ENCODE measurements at places on chromosomes 7 and 10.

DNA sequence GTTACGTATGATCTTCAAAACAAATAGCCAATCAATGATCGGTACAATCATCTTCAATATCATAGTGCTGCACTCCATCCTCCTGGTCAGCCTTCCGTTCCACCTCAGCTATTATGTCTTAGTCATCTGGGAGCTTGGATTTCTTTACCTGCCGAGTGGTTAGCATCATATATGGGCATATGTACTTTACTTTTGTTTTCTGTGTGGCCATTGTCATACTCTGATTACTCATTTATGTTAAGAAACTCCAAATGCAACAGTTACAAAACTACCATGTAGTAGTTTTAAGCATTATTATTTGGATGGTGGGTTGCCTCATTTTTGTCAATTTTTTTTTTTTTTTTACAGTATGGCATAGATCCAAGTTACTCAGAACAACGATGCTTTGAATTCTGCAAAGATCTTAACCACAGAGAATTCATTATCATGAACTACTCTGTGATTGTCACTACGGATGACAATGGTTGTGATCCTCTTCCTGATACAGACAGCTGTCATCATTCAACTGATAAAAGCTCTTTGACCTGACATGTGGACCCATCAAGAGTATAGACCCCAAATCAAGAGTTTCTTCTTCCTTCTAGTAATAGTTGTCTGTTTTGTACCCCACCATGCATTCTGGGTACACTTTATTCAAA, 52.1 kb upstream of the NME8 start:
- no peak for DNase-seq

GRCh38 chr10:125727436-125727835, 7.9 kb downstream of the EDRF1 start:
- no peak for DNase-seq

DNA sequence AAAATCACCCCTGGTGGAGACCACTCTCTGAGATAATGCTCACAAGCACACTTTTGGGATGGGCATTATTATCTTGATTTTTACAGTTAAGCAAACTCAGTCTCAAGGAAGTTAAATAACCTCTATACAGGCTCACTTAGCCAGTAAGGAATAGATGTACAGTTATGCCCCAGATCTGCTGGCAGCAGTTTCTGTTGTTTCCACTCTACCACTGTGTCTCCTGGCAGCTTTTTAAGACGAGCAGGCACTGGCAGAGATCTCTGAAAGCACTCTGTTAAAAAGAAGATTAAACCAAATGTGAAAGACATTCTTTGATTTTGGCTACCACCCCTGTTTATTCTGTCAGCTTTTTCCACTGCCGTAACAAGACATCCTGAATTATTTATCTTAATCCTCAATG, 73.2 kb downstream of the SRI start:
- DNase-seq: no peak

DNA sequence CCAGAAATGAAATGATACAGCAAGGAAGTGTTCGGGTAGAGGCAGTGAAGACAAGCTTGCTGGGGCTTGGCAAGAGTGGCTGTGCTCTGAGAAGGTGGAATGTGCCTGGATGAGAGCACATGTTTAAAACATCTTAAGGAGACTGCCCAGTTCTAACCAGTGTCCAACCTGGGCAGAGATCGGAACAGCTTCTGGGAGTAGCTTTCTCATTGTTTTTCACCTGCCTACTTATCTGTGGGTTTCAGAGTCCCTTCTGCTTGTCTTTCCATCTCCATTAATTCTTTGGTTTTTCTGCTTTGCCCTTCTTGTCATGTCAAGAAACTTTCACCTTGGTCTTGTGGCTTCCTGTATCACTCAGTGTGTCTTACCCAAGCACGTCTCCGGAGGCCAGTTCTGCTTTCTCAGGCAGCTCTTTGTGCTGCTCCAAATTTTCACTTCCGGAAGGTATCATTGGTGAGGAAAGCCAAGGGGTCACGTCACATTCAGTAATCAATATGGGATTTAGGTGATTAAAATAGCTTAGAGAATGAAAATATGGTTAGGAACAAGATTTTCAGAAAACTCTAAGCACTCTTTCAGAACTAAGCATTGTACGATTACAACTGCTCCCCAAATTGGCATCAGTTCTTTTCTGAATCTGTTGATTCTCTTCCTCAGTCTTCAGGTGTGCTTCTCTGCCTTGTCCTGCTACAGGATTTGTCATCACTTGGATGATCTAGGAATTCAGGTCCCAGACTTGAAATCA, 5.5 kb upstream of the LAMB4 start:
- DNase-seq: no peak

DNA sequence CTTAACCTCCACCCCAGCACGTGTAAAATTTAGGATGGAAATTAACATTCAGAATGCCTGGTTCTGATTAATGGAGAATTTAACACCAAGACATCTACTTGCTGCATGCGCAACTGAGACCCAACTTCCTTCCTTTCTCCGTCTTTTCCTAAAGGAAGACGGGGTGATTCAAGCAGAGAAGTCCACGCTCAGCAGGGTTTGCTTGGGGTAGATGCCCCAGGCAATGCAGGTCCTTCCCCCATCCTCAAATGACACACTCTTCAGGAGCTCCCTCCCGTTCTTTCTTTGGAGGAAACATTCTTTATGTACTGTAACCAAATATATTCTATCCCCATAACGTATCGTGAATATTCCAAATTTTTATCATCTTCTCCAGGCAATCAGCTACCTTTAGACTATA, 47.0 kb downstream of the FAM171A1 start:
- DNase-seq: no peak

DNA sequence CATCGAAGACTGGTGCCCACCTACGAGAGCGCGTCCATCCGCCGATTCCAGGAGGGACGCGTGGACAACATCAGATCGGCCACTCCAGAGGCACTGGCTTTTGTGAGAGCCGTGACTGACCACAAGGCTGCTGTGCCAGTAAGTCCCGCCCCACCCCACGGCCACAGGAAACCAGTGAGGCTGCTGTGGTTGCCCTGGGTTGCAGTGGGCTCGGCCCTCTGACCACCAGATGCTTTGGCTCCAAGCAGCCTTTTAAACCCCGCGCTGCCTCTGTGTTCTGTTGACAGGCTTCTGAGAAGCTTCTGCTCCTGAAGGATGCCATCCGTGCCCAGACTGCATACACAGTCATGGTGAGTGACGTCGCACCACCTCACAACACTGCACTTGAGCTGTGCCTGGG, 24.4 kb upstream of the C10orf53 start:
- no peak for DNase-seq

DNA sequence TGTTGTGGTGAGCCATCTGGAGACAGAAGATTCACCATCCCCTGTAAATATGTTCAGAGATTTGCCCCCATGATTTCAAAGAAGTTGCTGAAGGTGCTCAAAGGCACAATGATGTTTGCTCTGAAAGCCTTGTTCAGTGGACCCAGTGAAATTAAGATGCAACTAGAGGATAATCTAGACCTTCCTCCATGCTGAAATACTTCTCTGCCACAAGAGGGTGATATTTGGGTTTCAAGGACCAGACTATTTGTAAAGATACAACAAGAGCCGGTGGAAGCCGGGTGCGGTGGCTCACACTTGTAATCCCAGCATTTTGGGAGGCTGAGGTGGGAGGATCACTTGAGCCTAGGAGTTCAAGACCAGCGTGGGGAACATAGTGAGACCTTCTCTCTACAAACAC, 13.5 kb upstream of the MSRB2 start:
- DNase-seq: no peak

- no peak for DNase-seq
Measured at GRCh38 chr10:35420044-35420443, 83.7 kb downstream of the CCNY start.

GRCh38 chr10:102880256-102880655, 11.0 kb downstream of the AS3MT start:
- DNase-seq: no peak

GRCh38 chr10:102452672-102453340, 1.5 kb upstream of the C10orf95 start:
- no peak for DNase-seq

GRCh38 chr7:131781-132482, 60.4 kb upstream of the FAM20C start:
- DNase-seq: no peak

GRCh38 chr7:28116041-28116440, 64.6 kb downstream of the JAZF1 start:
- DNase-seq: no peak

DNA sequence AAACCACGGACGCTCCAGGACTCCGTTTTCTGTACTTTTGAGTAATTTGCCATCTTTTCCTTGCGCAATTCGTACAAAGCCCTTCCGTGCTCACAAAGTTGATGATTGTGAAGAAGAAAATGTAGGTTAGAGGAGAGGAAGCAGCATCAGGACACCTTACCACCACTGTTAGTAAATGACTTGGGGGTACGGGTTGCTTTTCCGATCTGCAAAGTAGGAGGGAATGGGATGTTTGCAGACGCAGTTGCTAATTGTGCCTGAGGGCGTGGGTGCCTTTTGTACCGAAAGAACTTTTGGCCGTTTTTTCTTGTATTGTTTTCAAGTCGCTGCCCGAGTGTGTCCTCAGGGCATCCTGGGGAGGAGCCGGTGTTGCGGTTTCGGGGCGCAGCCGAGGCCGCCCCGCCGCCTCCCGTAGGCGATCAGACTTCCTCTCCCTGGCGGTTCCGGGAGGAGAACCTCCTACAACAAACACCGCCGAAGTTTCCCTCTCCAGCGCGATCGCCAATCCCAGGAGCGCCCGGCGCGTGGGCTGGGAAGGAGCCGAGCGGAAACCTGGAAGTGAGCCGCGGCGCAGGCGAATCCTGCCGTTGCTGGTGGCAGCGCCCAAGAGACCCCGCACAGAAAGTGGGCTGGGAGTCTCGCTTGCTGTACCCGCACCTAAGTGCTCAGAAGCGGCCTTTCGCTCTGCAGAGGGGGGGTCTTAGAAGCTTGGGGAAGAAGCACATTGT, 1.0 kb downstream of the PRR15 start:
- peak; percentile 38 for DNase-seq

DNA sequence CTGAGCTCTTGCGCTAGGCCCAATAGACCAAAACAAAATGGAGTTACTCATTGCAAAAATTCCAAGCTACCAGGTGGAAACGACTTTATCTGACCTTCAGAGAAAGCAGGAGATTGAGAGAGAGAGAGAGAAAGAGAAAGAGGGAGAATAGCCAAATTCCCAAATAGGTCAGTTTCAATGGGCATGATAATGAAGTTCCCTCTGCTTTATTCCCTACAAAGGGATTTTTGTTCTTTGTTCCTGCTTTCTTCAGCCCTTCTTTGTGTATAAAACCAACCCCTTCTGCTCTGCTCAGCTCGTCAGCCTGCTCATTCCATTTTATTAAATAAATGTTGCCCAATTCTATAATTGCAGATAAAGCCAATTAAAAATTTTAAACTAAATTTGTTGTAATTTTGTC, 45.0 kb upstream of the GPR37 start:
- no peak for DNase-seq

DNA sequence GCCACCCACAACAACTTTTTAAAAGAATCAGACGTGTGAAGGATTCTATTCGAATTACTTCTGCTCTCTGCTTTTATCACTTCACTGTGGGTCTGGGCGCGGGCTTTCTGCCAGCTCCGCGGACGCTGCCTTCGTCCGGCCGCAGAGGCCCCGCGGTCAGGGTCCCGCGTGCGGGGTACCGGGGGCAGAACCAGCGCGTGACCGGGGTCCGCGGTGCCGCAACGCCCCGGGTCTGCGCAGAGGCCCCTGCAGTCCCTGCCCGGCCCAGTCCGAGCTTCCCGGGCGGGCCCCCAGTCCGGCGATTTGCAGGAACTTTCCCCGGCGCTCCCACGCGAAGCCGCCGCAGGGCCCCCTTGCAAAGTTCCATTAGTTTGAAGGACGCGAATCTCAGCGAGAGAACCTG, 461 bp upstream of the HTRA1 start:
- DNase-seq: no peak

GRCh38 chr7:95630702-95631458, 34.6 kb upstream of the PDK4 start:
- no peak for DNase-seq

DNA sequence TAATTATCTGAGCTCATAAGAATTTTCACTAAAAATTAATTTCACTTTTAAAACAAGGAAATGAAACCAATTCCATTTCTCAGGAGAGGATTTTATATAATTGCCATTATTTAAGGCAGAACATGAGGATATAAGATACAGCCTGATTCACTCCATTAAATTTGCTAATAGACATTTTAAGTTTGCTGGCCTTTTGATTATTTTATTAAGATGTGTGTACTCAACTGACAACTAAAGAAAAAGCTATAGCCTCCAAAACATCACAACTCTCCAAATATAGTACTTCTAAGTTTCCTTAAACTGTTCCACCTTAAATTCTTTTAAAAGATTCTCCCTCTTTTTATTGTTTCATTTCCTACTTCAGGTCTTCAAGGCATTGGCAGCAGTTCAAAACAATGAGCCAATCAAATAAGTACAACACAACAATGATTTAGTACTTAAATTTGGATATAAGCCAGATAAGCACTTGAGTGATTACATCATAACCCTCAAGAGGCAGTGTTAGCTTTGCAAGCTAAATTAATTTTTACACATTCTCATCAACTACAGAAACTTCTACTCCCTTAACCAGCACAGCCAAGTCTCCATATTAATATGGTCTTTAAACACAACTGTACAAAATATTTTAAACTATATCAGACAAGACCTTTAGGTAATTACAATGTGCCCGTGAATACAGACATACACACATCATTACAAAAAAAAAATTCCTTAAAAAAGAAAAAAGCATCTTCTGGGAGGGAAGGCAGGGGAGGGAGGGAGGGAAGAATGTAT, 121.8 kb downstream of the KMT2C start:
- DNase-seq: peak; percentile 83

DNA sequence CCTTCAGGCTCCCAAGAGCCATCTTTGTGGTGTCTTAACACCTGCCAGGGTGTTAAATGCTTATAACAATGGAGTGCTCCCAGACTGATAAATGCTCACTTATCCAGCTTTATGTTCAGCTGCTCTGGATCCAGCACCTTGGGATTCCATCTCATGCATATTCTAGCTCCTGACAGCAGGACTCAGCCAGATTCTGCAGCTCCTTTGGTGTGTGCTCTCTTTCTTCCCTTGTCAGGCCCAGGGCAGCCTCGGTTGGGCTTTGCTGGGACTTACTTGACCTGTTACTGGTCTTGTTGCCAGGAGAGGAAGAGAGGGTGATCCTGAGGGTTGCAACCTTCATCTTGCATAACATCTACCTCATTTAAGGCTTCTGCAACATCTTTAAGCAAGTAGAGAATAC, 59.4 kb upstream of the CCNY start:
- DNase-seq: no peak

GRCh38 chr10:26593896-26594295, 103.6 kb upstream of the PDSS1 start:
- DNase-seq: no peak

DNA sequence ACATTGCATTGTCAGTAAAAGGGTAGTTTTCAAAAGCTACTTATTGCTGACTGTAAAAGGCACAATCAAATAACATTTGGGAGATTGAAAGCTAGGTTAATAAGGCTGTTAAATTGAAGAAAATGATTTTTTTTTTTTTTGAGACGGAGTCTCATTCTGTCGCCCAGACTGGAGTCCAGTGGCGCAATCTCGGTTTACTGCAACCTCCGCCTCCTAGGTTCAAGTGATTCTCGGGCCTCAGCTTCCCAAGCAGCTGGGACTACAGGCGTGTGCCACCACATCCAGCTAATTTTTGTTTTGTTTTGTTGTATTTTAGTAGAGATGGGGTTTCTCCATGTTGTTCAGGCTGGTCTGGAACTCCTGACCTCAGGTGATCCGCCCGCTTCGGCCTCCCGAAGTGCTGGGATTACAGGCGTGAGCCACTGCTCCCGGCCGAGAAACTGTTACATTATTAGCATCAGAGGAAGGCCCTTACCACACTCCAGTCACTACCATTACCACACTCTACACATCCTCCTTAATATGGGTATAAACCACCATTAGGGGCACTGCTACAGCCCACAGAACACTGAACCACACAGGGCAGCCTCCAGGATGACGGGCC, 1.0 kb downstream of the CYP51A1 start:
- no peak for DNase-seq
